ENCODE measurements at places on chromosomes 4 and X.
A peak's percentile ranks its signal among the peaks of the same experiment; 100 is the strongest.

DNA sequence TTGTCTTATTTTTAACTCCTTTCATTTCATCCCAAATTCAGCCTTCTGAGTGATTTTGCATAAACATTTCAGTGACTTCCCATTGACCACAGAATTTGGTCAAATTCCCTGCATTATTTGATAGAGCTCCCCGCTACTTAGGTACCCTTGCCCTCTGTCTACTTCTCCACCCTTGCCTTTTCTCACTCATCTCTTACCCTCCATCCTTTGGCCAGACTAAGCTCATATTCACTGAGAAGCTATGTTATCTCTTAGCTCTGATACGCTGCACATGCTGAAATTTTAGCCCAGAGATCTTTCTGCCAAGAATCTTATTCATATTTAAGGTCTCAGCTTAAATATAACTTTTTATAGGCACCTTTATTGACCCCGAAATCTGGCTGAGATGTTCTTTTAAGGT, 1031.9 kb downstream of the ADGRL3 start:
- DNase-seq = no peak

DNA sequence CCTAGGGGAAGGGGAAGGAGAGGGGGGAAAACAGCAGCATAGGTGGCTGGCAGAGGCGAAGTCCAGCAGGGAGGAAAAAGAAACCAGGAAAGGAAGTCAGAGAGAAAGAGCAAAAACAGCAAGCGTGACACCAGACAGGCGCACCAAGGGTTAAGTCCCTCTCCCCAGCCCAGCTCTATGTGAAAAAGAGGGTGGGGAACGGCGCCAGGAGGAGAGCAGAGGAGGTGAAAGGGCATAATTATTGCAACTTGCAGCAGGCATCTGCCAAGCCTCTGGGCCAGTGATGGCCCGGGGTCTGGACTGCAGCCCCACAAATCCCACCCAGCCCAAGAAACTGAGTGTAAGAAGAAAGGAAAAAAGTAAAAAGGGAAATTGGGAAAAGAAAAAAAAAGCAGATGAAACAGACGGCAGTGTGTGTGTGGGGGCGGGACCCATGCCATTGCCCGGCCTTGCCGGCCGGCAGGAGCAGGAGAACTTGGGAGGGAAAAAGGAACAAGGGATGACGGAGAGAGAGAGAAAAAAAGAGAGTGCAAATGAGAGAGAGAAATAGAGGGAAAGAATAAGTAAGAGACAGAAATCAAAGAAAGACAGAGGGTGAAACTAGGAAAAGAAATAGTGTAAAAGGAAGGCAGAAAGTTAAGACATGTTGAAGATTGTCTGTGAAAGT, 14.1 kb upstream of the RHOXF2 start:
- DNase-seq = no peak

DNA sequence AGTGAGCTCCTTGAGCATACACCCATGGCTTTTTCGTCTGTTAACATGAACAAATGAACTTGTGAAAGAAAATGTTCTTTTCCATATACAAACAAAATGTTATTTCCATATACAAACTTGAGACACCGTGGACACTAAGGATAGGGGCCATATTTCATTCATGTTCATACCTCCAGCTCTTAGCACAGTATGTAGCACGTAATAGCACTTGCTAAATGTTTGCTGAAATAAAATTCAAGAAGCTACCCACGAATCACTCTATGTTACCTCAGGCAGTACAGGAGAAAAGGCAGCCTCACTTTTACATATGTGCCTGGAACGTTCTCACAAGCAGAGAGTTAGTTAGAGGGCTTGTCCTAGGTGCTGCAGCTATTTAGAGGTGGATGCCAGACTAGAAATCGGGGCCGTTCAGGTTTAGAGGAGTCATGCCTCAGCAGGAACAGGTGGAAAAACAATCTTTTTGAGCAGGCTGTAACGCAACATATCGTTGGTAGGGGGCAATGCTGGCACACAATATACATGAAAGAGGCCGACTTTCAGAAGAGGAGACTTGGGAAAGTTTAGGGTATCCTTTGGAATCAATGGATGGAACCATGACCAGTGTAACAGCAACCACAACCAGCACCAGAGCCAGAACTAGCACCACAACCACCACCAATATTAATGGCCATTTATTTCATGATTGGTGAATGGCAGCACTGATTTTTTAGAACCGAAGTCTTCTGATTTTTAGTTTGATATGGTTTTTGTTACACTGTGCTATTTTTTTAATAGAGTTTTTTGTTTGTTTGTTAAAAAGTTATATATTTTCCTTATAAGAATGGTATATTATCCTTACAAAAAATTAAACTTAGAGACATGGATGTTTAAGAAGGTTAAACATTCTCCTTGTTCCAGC, 14.8 kb upstream of the PAQR3 start:
- DNase-seq = peak; percentile 18

- no peak for DNase-seq
Observed at GRCh38 chr4:133145758-133146573, 3.1 kb upstream of the PCDH10 start.

DNA sequence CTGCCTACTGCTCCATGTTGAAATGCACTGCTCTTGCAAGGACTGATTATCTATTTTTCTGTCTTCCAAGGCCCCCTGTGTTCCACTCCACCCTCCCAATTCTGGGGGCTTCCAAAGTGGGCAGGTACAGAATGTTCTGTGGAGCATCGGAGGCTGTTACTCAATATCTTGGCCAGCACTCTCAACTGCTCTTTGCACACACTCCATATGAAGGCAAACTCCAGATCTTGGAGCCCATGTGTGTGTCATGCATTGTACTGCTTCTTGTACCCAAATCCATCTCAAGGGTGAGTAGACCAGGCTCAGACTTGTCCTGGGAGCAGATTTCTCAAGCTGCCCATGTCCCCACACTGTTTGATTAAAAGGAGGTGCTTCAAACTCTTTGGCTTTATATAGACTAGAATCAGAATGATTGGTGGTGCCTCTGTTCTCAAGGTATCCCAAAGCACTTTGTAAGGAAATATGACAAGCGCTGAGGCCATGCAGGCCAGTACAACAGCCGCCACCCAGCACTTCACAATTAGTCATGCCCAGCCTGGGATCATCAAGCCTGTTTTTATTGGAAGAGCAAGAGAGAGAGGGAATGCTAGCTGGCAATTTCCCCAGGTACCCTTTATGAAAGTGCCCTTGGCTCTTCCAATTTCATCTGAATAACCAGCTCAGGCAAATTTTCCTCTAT, 44.3 kb downstream of the AR start:
- peak; percentile 12 for DNase-seq

DNA sequence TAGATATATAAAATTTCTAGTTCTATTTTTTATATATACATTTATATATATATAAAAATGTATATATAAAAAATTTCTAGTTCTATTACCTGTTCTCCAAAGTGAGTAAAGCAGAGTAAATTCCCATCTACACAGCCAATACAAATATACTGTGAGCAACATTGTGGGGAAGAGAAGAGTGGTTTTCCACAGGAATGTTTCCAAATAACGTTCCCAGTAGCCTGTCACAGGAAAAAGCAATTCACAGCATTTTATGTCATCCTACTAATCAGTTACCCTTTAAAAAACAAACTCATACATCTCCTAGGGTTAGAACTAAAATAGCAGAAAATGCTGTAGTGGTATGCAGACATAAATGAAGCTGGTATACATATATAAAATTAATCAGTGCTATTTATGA, 44.5 kb downstream of the AASDH start:
- DNase-seq = no peak

DNA sequence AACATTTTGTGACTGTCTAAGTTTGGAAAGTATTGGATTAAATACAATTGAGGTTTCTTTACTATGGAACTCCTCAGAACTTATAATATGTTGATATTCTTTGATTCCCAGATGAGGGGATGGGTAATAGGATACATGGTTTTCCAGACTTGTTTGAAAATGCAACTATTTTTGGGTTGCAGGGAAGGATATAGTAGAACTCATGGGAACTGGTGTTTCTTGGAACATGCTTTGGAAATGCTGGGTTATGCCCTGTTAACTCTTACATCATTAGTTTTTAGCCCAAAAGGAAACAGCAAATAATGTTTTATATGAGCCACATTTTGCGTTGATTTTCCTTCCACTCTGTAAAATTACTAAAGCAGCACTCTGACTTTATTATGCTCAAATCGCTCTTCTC, 41.9 kb downstream of the HPF1 start:
- no peak for DNase-seq

DNA sequence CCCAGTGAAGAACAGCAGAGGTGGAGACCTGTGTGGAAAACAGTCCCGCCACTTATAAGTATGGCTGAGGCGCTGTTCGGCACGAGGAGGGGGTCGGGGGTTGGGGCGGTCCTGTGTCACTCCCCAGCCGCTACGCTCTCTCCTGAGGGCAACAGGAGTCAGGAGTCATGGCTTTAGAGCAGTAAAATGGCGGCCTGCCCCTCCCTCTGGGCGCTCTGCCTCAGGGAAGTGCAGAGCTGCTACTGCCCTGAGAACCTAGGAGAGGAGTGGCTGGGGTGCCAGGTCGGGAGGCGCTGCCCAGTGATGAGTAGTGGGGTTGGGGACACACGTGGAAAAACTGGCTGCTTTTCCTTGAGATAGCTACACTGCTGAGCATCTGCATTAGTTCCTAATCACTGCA, 551.2 kb upstream of the AMOT start:
- no peak for DNase-seq

DNA sequence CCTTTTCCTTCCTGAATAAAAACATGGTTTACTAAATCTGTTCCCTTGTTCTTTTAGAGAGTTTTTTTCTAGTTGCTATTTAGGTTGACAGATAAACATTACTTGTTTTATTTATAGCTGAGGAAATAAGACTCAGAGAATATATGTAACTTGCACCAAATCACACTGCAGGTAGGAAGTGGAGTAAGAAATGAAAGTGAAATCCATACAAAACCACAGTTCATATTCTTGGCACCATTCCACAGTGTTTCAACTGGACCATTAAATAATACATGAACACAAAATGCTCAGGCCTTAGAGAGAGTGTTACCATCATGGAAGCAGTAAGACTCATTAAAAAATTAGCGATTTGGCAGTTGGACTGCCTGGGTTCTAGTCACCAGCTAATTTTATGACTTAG, 326.9 kb upstream of the SLIT2 start:
- DNase-seq = peak; percentile 51

DNA sequence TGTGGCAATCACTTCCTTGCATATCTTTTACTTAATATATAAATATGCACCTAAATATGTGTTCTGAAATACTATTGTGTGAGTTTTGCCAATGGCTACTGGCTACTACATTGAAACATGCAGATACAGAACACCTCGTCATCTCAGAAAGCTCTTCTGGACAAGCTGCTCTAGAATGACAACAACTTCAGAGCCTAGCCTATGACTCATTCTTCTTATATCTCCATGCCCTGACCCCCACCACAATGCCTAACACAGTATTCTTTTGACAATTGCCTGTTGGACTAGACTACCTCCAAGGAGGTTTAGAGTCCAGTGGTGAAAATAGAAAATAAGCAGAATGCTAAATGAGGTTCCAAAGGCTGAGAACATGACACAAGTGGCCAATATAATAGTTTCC, 17.6 kb upstream of the DMP1 start:
- DNase-seq = peak; percentile 26

GRCh38 chrX:23514082-23514481, 153.2 kb upstream of the PRDX4 start:
- DNase-seq = no peak

DNA sequence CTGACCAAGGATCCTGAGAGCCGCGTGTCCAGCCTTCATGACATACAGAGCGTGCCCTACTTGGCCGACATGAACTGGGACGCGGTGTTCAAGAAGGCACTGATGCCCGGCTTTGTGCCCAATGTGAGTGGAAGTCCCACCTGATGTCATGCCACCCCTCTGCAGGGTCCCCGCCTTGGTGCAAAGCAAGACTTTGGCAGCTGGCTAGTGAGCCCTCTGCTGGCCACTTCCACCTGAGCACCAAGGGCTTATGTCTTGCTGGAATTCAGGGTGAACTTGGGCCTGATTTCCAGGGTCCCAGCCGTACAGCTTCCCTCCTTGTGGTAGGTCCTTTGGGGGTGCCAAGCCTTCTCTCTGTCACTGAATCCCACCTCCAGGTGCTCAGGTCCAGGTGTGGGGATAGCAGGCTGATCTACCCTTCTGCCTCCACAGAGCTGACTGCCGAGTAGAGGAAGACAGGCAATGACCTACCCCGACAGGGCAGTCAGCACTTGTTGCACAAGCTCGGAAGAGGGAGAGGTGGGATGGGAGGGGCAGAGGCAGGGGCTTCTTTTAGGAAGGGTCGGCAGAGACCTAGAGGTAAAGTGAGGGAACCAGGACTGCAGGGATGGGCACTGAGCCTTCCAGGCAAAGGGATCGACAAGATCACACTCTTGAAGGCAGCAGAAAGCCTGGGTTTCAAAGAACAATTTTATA, 248.1 kb downstream of the EVC2 start:
- peak; percentile 39 for DNase-seq

GRCh38 chrX:108323751-108324150, 114.5 kb downstream of the COL4A6 start:
- no peak for DNase-seq

GRCh38 chr4:165740911-165741310, 132.1 kb upstream of the TLL1 start:
- DNase-seq = peak; percentile 55

- DNase-seq = peak; percentile 15
Observed at GRCh38 chr4:109608879-109609278, 48.8 kb downstream of the MCUB start.

GRCh38 chr4:149248191-149248764, 567.4 kb downstream of the IQCM start:
- no peak for DNase-seq

GRCh38 chr4:168924667-168925066, 85.4 kb downstream of the CBR4 start:
- DNase-seq = no peak

DNA sequence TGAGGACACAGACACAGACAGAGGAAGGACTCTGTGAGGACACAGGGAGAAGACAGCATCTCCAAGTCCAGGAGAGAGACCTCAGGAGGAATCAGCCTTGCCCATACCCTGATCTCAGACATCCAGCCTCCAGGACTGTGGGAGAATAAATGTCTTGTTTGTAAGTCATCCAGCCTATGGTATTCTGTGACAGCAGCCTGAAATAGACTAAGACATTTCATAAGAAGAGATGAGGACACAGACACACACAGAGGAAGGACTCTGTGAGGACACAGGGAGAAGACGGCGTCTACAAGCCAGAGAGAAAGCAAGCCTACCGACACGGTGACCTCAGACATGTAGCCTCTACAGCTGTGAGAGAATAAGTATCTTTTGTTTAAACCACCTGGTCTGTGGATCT, 112.1 kb downstream of the DHRSX start:
- DNase-seq = no peak
